ENCODE measurements at places on chromosomes 16 and 17.

DNA sequence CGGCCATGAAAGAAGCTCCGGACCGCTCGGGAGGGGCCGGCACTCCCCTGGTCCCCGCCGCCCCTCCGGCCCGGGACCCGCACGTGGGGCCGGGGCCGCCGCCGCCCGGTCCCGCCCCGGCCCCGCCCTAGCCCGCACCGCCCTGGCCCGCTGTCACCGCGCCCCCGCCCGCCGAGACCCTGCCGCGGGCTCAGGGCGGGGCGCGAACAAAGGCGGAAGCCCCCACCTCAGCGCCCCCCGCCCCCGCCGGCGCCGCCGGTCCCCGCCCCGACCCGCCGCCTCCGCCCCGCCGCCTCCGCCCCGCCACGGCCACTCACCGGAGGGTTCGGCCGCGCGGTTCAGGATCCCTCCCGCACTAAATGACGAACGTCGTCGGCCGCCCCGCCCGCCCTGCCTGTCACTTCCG, at the start of gene ARHGDIA:
ARHGDIA (minus strand) TSS at position 357 of the 406 bp plus-strand sequence. CDS start 1,407 bp downstream, outside the sequence.
- no peak for DNase-seq

DNA sequence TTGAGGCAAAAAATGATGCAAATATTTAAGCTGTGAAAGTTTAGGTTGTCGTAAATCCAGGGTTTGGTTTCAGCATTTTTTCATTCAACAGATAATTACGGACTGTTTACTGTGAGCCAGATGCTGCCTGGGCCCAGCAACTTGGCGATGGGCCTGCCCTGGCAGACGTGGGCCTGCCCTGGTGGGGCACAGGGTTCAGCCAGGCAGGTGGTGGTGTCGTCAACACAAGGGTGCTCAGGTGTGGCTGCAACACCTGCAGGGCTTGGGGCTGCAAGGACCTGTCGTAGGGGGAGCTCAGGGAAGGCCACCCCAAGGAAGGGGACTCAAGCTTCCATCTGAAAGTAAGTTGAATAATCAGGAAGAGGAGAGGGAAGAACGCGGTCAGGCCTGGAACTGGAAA, 15.1 kb downstream of the ZC3H18 start:
- no peak for DNase-seq

- no peak for DNase-seq
Measured at GRCh38 chr16:77531752-77532151, 96.9 kb upstream of the ADAMTS18 start.

DNA sequence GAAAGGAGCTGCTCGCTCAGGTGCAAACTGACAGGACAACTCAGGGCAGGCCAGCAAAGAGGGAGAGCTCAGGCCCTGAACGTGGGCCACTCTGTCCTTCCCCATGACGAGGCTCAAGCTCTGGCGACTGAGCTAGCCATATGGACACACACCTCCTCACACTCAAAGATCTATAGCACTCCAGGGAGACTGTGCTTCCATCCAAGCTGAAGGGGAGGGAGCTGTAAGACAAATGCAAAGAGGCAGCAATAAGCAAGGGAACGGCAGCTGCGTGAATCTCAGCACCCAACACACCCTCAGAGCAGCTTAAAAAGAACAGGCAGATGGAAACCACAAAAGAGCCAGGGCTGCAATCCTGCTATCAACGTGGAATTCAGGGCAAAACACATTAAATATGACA, 13.5 kb downstream of the NUDT16L1 start:
- no peak for DNase-seq

GRCh38 chr17:66859353-66859752, 24.4 kb downstream of the CACNG5 start:
- no peak for DNase-seq

DNA sequence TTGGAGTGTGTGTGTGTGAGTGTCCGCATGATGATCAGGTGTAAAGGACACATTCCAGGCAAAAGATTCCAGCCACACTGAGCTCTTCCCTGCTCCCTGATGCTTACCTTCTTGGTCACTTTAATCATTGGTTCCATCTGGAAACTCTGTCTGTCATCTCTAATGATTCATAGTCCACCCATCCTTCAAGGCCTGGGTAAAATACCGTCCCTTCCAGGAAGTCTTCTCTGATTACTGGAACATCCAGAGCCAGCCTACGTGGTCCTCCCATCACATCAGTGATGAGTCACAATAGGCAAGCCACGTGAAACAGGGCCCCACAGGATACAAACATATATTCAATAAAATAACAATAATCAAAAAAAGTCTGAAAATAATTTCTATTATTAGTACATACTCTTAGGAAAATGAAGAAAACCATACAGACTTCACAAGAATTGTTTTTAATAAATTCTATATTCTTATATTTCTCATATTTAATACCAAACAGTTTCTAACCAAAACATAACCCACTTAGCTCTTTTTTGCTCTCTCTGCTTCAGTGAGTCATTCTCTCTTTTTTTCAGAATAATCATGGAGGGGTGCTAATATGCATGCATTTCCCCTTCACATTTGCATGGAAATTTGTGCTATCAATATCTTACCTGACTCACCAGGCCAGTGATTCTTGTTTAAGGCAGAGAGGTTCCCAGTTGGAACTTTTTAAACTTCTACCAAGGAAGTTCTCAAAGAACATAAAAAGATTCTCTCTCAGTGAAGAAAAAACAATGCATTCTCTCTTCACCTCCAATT, 263.2 kb downstream of the TOX3 start:
- no peak for DNase-seq

DNA sequence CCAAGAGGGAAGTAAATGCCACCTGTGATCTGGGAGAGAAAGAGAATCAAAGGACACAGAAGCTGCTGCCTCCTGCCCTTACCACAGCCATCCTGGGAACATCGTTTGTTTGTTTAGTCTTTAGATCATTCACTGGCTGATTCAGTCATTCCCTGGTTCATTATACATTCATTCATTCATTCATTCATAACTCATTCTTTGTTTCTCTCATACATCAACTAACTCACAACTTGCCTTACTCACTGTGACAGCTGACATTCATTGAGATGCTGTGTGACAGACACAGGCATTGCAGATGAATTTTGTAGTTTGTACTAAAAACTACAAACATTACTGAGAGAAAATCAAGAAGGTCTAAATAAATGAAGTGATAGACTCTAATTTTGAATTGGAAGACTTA, 291.0 kb upstream of the TNRC6C start:
- DNase-seq, result no peak

GRCh38 chr17:65389949-65390348, 171.5 kb downstream of the AXIN2 start:
- no peak for DNase-seq

- no peak for DNase-seq
Measured at GRCh38 chr16:59697761-59698160, 963.6 kb upstream of the GOT2 start.

Measured in retina (tissue), 1 donor.